ENCODE measurements at places on chromosomes 1 and 21.

DNA sequence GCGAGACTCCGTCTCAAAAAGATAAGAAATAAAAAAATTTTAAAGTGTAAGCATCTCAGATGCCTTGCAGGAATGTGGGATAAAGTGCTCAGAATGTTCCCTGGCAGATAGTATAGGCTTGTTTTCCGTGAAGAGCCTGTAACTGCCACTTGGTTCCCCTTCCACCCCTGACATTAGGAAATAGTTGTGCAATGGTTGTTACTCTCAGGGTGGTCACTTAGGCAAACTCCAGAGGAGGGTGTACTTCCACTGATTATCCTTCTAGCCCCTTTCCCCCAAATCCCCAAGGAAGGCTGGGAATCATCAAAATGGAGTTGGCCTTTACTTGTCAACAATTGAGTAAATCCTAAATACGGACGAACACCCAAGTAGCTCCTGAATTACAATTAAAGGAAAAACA lies 10.4 kb downstream of the RPL11 start:
- DNase-seq = no peak

GRCh38 chr1:8680664-8681650 lies 136.5 kb downstream of the RERE start:
- DNase-seq = no peak

- no peak for DNase-seq
Measured at GRCh38 chr1:89130716-89131115, 4.8 kb upstream of the GBP2 start.

GRCh38 chr1:117664314-117664713 lies 58.5 kb downstream of the TENT5C start:
- no peak for DNase-seq

DNA sequence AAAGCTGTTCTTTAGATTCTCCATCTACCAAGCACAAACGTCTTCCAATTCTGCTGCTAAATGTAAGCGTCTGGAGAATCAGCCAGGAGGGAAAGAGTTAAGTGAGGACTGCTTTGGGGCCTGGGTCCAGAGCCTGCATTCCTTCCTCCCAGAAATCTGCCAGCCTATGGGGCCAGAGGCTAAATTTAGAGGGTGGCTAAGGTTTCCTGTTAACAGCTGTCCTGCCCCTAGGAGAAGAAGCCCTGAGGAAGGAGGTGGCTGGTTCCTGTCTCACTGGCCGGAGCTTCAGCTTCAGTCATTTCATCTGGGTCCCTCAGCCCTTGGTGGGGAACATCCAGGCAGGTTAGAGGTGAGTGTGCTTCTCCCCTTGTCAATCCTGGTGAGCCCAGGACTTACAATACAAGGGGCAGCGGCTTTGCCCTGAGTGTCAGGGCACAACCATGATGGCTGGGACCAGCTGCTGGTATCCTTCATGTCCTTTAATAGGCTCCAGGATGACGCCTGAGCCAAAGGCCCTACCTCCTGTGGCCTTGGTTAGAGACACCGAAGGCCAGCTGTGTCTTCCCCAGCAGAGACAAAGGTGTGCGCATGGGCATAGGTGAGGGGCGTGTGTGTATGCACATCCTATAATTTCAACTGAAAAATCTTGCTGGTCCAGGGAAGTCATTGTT lies at the start of gene STYXL2:
STYXL2 (plus strand) TSS at position 230 of the 671 bp plus-strand sequence. CDS start 775 bp downstream, outside the sequence.
- DNase-seq = no peak

- no peak for DNase-seq
Measured at GRCh38 chr1:162950187-162950586, 89.2 kb upstream of the CCDC190 start.

- DNase-seq = peak; percentile 39
Measured at GRCh38 chr1:163796394-163796821, 474.7 kb downstream of the NUF2 start.

- no peak for DNase-seq
Measured at GRCh38 chr1:109316506-109316905, 9.7 kb upstream of the MYBPHL start.

Measured in mammary epithelial cell (primary cell).